Activated T-cell treated with anti-CD3 and anti-CD28 coated beads, Interleukin-2, amount 50 U/mL, for 24 hours (primary cell): ENCODE measurements at places on chromosomes 4 and X.

- no peak for DNase-seq
Observed at GRCh38 chr4:138925495-138925894, 90.1 kb upstream of the NOCT start.

- no peak for DNase-seq
Observed at GRCh38 chr4:166128403-166128802, 255.4 kb downstream of the TLL1 start.

DNA sequence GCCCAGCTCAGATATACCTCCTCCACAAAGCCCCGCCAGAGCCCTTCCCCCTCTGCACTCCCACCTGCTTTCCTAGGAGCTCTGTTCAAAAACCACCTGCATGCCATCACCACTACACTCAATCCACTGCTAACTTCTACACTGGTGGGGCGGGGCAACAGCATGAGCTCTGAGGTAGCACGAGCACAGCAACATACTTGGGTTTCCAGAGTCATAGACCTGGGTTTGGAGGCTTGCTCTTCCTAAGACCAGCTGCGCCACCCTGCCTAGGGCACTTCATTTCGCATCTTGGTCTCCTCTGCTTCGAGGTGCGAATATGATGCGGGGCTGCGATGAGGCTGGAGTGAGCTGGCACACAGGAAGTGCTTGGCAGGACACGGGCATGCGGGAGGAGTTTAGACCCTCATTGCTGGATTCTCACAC is 3.6 kb downstream of the SASH3 start:
- DNase-seq = no peak

- DNase-seq = no peak
Observed at GRCh38 chrX:25198891-25199290, 183.1 kb upstream of the ARX start.

- no peak for DNase-seq
Observed at GRCh38 chrX:1076871-1077651, 135.4 kb downstream of the CRLF2 start.
